ENCODE measurements at places on chromosomes 6 and 20.
A peak's percentile ranks its signal among the peaks of the same experiment; 100 is the strongest.

DNA sequence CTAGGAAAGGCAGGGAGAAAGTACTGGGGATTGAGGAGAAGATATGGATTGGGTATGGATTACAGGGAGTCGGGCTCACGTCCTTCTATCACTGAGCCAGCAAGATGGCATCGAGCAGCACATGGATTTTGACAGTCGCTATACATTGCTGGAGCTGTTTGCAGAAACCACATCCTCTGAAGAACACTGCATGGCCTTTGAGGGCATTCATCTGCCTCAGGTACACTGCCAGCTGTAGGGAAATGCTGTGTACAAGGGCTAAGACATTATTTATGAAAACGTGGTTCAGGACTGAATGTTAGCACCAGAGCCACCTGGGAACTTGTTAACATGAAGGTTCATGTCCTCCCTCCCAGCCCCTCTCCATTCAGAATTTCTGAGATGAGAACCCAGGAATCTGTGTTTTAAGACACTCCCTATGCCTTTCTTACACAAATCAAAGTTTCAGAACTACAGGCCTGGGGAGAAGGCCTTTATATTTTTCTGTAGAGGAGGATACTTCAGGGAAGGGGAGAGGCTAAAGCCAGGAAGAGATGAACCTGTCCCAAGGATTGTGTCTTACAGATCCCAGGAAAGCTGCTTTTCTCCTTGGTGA lies 3.5 kb downstream of the CUL9 start:
- no peak for DNase-seq

DNA sequence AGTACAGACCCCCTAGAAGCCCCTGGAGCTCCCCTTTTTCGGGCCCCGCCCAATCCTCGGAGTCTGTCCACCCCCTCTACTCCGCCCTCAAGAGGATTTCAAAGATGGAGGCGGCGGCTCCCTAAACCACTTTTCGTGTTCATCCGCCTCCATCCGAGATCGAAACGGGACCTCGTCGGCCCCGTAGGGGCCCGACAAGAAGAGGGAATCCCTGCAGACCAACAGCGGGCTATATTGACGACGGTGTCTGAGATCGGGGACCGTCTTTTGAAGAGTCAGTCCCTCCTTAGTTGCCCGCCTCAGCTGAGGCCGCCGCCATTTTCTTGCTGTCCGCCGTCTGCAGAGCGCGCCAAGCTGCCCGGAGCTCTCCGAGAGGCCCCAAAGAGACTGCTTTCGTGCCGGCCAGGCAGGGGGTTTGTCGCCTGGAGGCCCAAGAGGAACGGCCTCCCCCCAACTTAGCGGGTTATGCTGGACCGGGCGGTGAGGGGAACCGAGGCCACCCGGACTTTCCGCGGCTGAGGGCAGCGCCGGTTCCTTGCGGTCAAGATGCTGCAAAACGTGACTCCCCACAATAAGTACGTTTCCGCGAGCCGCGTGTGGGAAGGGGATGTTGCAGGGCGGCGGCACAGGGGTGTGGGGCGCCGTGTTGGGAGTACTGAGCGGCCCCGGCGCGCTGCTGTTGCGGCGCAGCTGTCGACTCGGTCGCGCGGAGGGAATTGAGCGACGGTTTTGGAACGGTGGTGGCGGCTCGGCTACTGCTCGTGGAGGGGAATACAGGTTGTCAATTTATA lies 4.2 kb downstream of the BRD2 start:
- DNase-seq, result peak; percentile 42

DNA sequence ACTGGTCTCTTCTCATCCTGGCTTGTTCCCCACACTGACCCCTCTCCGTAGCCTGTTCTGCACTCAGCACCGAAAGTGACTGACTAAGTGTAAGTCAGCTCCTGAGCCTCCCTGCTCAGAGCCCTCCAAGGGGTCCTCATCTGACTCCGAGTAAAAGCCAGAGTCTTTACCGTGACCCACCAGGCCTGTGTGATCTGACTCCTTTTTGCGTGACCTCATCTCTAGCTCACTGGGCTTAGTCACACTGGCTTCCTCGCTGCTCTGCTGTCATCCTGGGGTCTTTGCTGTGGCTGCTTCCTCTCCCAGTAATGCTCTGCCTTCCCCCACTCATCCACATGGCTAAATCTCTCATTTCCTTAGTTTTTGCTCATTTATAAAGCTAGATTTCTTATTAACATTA lies 116.6 kb downstream of the PLCB4 start:
- no peak for DNase-seq

GRCh38 chr6:30885999-30886896 lies 1.9 kb downstream of the DDR1 start:
- DNase-seq, result no peak

DNA sequence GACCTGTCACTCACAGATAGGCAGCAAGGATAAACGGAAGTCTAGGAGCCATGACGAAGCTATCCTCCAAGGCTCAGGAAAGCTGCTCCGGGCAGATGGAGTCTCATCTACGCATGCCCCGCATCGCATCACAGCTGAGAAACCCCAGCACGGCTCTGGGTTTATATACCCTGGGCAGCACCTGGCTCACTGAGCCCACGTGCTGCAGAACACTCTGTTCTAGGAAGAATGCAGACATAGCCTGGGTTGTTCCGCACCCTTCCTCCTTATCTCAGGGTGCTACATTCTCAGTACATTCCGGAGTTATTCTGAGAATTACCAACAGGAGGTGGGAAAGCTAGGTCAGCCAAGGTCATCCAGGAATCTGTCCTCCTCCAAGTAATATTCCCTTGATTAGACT lies 260.4 kb downstream of the CBLN4 start:
- DNase-seq, result no peak

DNA sequence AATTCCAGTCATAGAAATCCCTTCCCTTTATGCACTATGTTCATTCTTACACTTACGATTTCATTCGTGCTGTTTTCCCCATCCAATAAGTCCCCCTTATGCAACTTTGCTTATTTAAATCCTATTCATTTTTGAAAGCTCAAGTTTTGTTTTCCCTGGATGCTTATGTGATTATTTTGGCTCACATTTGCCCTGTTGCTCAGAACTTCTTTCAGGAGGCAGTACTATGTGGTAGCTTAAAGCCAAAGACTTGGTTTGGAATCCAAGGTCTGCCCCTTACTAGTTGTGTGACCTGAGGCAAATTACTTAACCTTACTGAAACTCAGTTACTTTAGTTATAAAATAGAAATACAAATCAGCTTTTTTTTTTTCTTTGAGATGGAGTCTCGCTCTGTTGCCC lies 59.6 kb downstream of the MOXD1 start:
- no peak for DNase-seq

GRCh38 chr6:69771158-69771906 lies 25.5 kb downstream of the LMBRD1 start:
- DNase-seq, result no peak

DNA sequence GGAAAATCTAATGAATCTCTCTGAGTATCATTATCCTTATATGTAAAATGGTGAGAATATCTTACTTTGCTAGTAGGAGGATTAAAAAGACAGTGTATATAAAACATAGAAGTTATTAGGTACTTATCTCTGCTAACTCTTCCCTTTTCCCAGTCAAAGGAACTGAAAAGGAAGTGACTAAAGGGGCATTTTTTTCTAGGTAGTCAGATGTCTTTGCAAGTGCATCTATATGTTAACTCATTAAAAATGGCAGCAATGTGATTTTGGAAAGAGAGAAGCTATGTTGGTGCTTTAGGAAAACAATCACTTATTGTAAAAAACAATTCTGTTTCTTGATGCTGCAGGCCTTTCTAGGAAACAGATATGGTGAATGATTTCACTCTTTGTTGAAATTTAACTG lies 180.9 kb downstream of the SAMD5 start:
- no peak for DNase-seq

DNA sequence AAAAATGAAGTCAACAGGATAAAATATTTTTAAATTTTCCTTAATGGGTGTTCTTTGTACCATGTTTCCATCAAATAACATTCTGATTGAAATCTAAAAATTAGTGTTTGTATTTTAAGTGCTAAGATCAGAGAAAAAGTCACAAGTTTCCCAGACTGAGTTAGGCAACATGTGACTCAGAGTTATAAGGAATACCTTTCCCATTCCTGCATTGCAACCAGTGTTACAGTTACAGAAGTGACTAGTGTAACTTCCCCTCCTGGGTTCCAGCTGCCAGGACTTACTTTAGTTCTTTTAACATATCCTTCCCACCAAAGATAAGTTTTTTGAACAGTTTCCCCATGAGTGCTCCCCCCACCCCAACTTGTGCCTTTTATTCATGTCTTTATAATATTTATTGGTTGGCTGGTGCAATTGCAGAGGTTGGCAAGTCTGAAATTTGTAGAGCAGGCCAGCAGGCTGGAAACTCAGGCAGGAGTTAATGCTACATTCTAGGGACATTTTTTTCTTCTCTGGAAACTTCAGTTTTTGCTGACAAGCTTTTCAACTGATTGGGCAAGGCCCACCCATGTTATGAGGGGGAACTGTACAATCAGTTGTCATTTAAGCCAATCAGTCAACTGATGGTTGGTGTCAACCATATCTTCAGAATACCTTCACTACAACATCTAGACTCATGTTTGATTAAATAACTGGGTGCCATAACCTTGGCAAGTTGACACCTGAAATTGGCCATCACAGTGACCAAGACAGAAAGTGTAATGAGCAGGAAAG lies 22.9 kb upstream of the ESR1 start:
- DNase-seq, result no peak

DNA sequence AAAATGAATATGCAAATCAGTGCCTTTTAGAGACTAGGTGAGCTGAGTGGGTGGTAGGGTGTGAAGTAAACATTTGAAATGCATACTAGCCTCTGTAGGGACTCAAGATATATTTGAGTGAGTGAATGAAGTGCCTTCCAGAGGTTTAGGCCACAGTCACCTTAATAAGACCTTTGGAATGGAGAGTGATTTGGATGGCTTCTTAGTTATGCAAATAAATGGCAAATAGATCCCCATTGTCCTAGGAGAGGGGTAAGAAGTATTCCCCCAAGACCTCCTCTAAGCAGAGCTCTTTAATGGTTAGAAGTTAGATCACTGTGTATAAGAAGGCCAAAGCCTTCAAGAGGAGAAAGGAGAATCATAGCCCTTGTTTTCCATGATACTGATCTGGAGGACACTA lies 47.8 kb upstream of the IMPG1 start:
- DNase-seq, result no peak

GRCh38 chr6:106925948-106926347 lies 48.6 kb downstream of the CD24 start:
- no peak for DNase-seq

DNA sequence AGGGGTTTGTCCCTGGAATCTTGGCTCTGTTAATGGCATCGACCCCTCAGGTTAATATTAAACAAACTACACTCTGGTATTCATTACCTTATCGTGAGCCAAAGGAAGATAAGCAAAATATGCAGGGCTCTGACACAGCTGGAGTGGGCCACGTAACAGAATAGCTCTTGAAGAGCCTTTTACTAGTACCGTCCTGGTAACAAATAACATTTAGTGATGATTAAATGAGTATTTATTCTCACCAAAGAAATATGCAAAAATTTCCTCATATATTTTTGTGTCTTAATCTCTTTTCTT lies 20.1 kb upstream of the UTRN start:
- no peak for DNase-seq

GRCh38 chr20:23639490-23639958 lies 1.8 kb upstream of the CST3 start:
- DNase-seq, result no peak

- DNase-seq, result no peak
Observed at GRCh38 chr20:57909763-57910331, 200.0 kb upstream of the PMEPA1 start.

Measured in T-helper 1 cell (primary cell).